Kidney capillary endothelial cell (primary cell): ENCODE measurements at places on chromosomes 3 and 15.

DNA sequence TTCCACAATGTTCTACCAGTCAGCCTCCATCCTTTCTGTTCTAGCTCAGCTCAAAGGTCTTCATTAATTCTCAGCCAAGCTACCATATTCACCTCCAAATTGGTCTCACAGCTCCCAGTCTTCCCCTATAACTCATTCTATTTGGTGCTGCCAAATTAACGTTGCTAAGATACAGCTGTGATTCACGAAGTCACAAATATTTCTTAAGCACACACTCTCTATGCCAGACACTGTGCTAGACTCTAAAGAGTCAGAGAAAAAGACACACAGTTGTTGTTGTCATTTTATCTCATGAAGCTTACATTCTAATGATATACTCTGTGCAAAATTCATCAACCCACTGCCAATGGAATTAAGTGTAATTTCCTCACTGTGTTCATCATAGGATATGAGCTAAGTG is 102.8 kb downstream of the FRMD5 start:
- DNase-seq: no peak

DNA sequence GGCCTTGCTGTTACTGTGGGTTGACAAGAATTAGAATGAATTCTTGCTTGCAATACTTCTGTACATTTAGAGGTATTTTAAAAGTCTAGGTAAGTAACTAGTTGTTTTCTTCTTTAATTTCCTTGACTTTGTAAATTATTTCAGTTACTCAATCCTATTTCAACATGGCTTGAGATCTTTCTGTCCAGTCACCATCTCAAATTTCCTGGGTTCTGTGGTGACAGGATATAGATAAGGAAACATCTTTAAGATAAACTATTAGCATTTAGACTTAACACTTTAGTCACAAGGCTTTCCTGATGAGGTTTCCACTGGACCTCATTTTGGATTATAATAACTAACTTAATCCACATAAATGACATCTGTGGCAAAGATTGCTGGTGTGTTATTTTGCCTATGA is 195.9 kb upstream of the DPH6 start:
- no peak for DNase-seq

- no peak for DNase-seq
Observed at GRCh38 chr3:152458376-152459117, 189.8 kb downstream of the MBNL1 start.

- no peak for DNase-seq
Observed at GRCh38 chr15:53331328-53332190, 427.9 kb downstream of the WDR72 start.

DNA sequence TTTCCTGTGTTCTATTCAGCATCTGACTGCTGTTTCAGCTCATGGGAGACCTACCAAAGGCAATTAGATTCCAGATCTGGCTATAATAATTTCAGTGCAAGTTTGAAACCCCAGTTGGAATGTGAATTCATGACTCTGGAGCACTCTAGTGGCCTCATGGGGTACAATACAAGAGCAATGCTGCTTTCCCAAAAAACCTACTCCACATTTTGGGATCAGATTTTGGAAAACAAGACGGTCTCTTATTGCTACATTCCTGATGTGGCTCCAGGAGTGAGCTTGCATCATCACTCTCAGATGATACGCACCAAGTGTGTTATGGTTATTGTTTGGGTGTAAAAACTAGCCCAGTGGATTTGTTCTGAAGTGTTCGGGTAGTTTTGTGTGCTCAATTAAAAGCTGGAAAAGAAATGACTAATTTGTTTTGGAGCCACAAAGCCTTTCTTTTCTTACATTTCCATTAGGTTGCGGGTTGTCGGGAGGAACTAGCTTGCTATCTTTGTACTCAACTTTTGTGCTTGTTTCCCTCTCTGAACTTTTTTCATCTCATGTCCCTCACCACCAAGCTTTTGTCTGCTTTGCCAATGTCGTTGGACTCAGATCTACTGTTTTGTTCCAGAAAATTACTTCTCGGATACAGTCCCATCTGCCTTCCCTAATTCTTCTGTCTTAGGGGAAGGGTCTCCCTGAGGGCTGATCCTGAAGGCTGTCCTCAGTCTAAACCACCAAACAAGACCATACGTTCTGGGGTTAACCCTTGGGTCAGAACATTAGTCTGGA is 272.1 kb downstream of the BBX start:
- no peak for DNase-seq

DNA sequence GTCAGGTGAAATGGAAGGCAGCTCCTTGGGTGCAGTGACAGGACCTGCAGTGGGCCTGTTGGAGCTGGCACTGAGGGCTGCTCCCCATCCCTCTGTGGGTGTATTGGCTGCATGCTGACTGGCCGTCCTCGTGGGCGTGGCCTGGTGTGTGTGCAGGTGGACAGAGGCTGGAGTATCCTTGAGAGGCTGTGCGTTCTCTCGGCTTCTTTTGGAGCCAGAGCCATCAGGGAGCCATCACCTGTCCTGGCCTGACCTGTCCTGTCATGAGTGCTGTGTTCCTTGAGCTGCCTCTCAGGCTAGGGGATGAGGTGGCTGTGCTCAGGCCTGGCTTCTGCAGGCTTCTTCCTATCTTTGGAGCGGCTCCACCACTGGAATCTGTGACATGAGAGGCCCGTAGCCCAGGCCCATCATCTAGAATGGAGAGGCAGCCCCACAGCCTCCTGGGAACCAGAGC is 61.5 kb downstream of the APBA2 start:
- no peak for DNase-seq

GRCh38 chr15:70088887-70089691 is 8.6 kb downstream of the TLE3 start:
- DNase-seq: no peak

GRCh38 chr15:69914960-69915359 is 182.8 kb downstream of the TLE3 start:
- DNase-seq: no peak

DNA sequence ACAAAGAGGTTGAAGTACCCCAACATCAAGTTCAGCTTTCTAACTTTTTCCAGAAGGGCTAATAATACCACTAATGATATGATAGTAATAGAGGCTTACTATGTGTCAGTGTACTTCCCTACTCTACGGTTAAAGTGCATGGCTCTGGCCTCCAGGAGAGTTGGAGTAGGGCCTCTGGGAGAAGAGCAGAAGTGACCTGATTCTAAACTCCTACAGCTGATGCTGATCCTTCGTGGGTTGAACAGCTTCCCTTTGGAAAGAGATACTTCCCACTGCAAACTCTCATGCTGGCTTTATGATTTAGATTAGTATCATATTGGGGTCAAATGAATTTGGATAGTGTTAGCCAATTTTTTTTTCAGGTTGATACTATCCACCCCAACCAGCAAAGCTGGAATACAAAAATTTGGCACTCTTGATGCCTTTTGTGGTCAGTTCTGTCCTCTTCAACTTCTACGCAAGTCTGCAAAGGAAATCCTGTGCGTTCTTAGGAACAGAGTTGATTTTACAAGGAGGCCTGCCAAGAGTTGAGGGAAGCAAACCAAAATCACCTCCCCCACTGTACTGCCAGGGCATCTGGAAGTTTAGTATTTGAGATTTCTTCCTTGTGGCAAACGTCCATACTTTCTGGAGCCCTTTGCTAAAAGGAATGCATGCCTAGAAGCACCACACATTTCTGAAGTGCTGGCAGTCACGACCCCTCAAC is 17.8 kb downstream of the TMEM212 start:
- no peak for DNase-seq

DNA sequence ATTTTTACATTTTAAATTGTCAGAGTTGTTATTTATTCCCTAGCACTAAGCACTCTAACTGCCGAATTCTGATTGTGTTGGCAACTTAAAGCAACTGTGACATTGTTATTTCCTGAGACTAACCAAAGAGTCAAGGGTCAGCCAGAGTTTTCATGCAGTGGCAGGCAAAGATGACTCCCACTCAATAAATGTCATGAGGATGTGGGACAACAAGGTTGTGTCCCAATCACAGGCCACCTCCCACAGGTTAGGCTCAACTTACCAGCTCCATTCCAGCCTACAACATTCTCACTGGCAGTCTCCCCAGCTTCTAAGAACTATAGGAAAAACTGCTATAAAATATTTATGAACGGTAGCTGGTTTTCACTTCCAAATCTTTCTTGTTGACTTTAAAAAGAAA is 80.1 kb downstream of the RSL24D1 start:
- no peak for DNase-seq

- no peak for DNase-seq
Observed at GRCh38 chr15:88701561-88702095, 62.8 kb downstream of the ISG20 start.

- DNase-seq: no peak
Observed at GRCh38 chr3:188721312-188721711, 450.5 kb upstream of the TPRG1 start.

DNA sequence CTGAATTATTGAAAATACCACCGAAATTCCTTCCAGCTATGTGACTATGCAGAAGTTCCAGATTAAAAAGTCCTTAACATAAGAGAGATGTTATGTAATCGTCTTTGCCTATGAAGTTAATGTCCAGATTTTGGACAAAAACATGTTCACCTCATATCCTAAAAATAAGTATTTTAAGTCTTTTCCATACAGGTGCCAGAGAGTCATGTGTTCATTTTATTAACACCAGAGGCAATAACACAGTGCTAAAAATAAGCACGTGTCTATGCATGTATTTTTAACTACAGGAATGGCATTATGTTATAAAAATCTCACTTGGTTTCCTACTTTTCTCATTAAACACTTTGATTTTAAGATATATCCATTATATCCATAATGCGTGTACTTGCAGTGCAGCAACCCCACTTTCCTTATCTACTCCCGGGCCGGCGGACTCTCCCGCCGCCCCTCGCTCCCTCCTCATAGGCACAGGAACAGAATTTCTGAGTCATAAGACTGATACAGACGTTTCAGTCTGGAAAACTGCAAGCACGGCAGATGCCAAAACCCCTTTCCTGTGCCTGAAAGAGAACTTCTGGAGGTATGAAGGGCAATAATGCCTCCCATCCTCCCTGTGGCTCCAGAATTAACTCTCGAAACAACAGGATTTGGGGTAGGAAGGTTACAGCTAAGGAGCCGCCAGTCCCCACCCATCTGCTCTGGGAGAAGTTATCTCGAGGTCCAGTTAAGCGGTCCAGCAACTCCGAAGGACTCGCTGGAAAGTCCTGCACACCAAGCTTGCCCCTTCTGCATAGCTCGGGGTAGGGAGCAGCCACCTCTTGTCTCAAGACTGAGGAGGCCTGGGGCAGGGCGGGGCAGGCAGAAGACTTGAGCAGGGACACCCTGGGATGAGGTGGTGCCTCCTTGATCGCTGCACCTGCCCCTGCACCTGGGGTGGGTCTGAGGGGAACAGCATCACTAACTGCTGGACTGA is 22.3 kb upstream of the PSTPIP1 start:
- DNase-seq: no peak

DNA sequence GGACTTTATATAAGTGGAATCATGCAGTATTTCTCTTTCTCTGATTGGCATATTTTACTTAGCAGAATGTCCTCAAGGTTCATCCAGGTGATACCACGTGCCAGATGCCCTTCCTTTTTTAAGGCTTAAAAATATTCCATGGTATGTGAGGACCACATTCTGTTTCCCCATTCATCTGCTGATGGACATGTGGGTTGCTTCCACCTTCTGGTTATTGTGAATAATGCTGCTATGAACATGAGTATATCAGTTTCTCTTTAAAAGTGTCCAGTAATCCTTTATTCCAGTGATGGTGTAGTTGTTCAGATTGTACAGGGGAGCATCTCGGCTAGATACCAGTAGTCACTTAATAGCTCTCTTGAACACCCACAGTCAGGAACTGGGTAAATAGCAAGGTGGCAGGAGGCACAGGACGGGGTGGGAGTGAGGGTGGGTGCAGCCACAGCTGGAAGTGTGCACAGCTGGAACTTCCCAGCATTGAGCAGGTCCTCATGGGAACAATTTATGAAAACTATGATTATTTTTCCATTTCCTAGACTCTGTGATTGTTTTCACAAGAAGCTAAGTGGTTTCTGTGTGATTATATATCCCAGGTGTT is 50.3 kb upstream of the ATG7 start:
- no peak for DNase-seq

DNA sequence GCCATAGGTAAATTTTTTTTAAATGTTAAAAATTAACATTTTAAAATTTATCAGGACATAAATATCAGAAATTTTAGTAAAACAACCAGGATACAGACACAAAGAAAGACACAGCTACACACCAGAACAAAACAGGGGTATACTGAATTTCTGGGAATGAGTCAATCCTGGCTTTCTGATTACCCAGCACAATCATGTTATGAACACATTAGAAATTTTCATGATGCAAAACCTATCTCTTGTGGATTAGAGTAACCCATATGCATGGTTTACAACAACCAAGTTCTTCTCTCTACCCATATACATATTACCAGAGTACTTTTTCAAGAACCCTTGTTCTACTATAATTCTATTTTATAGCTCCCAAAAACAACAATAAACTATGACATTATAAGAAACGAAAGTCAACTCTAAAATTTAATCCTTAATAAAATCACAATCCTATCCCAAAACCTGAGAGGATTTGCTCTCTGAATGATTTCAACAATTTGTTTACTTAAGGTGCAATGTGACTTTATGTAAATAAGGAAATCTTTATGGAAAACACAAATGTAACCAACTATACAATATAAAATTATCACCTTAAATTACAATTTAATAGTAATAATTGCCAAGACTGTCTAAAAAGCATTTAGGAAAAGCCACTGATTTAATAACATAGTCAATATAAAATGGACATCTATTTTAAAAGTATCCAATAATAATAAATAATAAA is 184.5 kb downstream of the TBC1D5 start:
- no peak for DNase-seq

- DNase-seq: no peak
Observed at GRCh38 chr3:73499787-73500186, 125.0 kb downstream of the PDZRN3 start.

GRCh38 chr15:59830873-59831272 is 141.8 kb upstream of the BNIP2 start:
- no peak for DNase-seq

- no peak for DNase-seq
Observed at GRCh38 chr15:96268442-96269204, 61.9 kb upstream of the NR2F2 start.

GRCh38 chr3:45509038-45509767 is 85.3 kb upstream of the LIMD1 start:
- no peak for DNase-seq

DNA sequence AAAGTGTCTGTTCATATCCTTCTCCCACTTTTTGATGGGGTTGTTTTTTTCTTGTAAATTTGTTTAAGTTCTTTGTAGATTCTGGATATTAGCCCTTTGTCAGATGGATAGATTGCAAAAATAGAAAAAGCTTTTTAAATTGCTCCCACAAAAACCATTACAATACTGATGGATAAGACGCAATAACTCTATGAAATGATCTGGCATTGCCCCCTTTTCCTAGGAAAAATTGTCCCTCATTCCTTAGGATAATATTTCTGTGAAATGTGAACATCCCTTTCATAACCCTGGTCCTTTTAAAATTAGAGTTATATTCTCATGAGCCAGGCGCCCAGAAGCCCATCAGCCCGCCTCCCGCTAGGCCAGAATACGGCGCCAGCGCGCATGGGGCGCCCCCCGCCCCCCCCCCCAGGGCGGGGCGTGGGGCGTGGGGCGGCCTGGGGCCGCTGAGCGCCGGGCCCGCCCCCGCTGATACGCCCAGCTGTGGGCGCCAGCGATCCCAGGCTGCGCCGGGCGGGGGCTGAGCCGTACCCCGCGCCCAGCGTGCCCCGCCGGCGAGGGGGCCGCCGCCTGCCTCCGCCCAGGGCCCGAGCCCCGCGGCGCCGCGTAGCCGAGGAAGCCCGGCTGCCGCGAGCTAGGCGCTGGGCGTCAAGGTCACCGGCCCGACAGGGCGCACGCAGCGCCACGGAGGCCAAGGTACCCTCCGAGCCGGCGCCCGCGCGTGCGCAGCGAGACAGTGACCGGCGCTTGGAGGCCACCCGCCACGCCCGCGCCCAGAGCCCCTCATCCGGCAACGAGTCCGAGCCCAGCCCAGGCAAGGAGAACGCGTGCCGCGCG is 11.1 kb upstream of the ROPN1B start:
- no peak for DNase-seq

- no peak for DNase-seq
Observed at GRCh38 chr15:79674124-79674465, 222.7 kb downstream of the MTHFS start.
